Fibroblast of lung (primary cell): ENCODE measurements at places on chromosomes 7 and 10.

- DNase-seq = peak; percentile 23
Measured at GRCh38 chr10:62266611-62267010, 2.0 kb downstream of the RTKN2 start.

GRCh38 chr10:90396721-90397120 lies 461.1 kb downstream of the HTR7 start:
- DNase-seq = no peak

GRCh38 chr7:100799037-100799896 lies 28.1 kb downstream of the EPHB4 start:
- peak; percentile 46 for DNase-seq

DNA sequence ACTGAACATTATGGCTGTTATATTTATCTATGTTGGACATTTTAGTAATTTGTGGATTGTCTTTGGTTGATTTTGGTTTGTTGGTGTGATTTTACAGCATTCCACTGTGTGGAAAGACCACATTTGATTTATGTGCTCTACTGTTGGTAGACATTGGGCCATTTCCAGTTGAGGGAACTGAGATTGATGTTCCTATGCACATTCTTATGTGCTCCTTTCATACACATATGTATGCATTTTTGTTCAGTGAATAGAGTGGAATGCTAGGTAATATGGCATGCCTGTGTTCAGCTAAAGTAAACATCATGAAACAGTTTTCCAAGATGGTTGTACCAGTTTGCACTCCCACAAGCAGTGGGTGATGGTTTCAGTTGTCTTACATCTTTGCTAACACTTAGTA lies 15.1 kb downstream of the CACNB2 start:
- DNase-seq = peak; percentile 53

GRCh38 chr10:51564896-51565510 lies 134.4 kb downstream of the CSTF2T start:
- no peak for DNase-seq

- DNase-seq = no peak
Measured at GRCh38 chr7:107309296-107309695, 140.5 kb downstream of the HBP1 start.

- no peak for DNase-seq
Measured at GRCh38 chr10:71807557-71808510, 34.5 kb upstream of the VSIR start.

DNA sequence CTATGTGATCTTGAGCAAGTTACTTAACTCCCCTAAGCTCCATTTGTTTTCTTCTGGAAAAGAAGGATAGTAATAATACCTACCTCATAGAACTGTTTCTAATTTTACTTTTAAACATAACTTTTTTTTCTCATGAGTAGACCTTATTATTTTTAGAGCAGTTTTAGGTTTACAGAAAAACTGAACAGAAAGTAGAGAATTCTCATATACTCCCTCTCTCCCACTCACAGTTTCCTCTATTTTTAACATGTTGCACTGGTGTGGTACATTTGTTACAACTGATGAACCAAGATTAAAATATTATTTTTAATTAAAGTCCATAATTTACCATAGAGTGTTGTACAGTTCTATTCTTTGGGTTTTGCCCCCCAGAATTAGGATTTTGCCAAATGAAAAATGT lies 221.3 kb upstream of the CSTF2T start:
- no peak for DNase-seq

DNA sequence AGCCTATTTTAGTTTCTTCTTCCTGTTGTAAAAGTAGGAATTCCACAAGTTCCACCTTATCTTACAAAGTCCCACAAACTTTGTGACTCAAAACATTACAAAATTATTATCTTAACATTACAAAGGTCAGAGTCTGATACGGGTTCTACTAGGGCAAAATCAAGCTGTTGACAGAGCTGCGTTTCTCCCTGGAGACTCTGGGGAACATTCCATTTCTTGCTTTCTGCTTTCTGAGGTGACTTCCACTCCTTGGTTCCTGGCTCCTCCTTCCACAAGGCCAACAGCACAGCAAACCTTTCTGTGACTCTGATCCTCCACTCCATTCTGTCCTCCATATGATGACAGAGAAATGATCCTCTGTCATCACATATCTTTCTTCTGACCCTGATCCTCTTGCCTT lies 10.6 kb downstream of the OR2F1 start:
- DNase-seq = no peak

GRCh38 chr7:40315277-40315676 lies 180.5 kb downstream of the SUGCT start:
- no peak for DNase-seq

- DNase-seq = peak; percentile 55
Measured at GRCh38 chr10:112137154-112137987, 46.2 kb downstream of the GPAM start.

- DNase-seq = peak; percentile 10
Measured at GRCh38 chr10:108454793-108455192, 1290.3 kb upstream of the SORCS1 start.

DNA sequence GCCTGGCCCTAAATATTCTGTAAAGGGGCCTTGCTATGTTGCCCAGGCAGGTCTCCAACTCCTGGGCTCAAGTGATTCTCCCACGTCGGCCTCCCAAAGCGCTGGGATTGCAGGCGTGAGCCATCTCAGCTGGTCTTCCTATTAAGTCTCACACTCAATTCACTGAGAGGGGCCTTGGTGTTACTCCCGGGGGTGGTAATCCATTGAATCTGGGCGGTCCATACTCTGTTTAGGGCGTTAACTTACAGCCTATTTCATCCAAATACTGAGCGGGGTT lies 665 bp upstream of the SRRT start:
- no peak for DNase-seq

DNA sequence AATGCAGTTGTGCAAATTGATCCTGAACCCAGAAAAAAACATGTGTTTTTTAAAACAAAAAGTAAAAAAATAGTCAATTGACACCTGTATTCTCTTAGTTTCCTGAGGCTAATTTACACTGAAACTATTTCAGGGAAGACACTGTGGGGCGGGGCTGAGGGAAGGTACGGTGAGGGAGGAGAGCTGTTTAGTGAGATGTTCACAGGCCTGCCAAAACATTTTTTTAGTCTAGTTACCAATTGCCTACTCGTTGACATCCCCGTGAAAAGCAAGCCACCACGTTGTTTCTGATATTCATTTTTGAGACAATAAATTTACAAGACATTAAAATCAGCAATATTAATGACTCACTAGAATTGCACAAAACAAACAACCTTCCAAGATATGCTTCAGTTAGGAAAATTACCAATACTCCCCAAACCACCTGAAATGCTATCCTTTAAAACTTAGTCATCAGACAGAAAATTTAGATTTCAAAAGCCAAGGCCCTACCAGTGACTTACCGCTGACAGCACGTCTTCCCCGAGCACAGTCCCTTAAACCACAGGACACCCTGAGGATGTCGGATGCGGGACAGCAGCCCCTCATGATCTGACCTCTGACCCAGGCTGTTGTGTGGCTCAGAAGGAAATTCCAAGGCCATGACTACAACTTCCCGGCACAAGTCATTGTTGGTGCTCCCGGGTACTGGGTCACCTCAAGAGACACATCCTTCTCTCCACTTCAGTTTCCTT lies 279.2 kb downstream of the PRPF18 start:
- peak; percentile 73 for DNase-seq

- DNase-seq = peak; percentile 73
Measured at GRCh38 chr10:92087750-92088395, 164.3 kb downstream of the BTAF1 start.

GRCh38 chr10:58967551-58968388 lies 208.7 kb upstream of the PHYHIPL start:
- peak; percentile 23 for DNase-seq

GRCh38 chr7:50552921-50553320 lies 12.3 kb downstream of the DDC start:
- peak; percentile 75 for DNase-seq

DNA sequence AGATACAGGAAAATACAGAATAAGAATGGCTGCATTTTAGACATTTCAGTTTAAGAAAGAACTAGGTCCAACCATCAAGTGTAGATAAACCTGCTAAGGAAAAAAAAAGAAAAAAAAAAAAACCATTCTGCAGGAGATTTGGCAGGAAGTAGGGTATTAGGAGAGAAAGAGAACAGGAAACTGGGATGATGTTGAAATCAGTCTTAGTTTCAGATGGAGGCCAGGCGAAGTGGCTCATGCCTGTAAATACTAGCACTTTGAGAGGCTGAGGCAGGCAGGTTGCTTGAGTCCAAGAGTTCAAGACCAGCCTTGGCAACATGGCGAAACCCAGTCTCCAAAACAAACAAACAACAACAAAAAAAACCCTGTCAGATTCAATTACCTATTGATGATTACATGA lies 120.2 kb downstream of the RAB11FIP2 start:
- no peak for DNase-seq

DNA sequence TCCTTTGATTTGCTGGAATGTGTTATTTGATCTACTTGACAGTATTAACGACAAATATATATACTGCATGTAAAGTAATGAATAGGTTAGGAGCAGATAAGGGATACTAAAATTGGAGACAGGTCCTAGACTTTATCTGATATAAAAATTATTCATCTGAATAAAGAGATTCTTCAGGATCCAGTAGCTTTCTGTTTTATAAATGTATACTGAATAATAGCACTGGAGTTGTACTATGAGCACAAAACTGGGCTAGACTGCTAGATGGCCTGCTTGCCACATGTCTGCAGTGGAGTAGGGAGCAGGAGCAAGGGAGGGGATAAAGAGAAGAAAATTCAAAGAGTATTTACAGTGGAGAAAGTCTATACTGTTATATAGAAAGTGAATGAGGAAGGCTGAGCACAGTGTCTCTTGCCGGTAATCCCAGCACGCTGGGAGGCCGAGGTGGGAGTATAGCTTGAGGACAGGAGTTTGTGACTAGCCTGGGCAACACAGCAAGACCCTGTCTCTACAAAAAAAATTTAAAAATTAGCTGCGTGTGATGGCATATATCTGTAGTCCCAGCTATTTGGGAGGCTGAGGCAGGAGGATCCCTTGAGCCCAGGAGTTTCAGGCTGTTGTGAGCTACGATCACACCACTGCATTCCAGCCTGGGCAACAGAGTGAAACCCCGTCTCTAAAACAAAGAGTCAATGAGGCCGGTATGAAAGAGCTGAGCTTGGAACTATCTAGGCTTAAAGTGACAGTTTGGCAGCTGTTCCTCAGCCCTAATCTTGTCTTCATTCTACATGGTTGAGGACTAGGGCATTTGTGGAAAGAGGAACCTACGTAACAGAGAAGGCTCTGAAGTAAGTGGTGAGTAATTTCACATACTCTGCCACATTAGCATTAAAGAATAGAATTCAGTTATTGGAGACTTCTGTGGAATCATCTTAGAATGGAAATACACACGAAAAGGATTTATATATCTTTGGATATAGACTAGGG lies 41.8 kb downstream of the CD36 start:
- no peak for DNase-seq

DNA sequence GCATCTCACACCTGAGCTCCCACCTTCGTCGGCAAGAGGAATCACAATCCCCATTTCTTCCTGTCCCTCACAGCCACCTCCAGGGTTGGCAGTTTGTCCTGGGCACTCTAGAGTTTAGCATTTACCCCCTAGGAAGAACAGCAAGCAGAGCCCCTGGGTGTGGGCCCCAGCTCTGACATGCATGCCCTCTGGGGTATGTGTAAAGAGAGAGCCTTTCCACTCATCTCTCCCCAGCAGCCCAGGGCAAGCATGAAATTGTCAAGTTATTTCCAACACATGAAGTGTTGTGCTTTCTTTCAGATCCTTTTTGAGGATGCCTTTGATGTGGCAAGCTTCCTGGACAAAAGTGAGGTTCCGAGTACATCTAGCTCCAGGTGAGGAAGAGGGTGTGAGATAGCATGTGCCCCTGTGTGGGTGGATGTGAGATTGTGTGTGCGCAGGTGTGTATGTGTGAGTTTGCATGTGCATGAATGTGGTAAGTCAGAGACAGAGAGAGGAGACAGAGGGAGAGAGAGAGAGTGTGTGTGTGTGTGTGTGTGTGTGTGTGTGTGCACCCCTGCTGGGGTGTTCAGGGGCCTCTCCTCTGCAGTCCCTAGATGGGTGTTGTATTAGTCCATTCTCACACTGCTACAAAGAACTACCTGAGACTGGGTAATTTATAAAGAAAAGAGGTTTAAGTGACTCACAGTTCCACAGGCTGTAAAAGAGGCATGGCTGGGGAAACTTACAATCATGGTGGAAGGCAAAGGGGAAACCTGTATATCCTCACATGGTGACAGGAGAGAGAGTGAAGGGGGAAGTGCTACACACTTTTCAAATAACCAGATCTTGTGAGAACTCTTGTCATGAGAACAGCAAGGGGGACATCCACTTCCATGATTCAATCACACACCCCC lies 18.1 kb downstream of the STRA8 start:
- no peak for DNase-seq

GRCh38 chr10:30070001-30070685 lies 10.8 kb upstream of the JCAD start:
- no peak for DNase-seq

DNA sequence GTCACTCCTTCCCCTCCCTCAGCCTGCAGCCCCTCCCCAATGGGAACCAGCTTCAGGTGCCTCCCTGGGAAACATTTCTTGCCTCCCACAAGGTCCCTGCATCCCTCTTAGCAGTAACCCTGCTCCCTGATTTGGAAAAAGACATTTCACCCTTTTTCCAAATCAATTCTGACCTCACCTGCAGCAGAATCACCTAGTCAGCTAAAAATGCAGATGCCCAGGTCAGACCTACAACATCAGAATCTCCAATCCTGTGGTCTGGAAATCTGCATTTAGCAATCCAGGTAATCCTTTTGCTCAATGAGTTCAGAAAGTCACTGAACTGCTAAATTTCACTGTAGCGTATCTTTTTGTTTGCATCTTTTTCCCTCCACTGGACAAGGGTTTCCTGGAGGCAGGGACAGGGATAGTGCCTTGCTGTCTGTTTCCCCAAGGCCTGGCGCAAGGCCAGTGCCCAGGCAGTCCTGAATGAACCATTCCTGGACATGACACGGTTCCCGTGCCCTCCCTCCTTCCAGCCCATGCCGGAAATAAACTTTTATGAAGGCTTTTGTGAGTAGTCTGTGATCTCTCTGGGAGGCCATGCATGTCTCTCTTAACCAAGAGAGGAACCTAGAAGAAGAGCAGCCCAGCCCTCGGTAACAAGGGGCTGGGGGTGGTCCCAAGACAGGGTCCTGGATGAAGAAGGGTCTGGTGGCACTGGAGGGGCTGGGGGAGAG lies 44.0 kb downstream of the COL13A1 start:
- DNase-seq = no peak

DNA sequence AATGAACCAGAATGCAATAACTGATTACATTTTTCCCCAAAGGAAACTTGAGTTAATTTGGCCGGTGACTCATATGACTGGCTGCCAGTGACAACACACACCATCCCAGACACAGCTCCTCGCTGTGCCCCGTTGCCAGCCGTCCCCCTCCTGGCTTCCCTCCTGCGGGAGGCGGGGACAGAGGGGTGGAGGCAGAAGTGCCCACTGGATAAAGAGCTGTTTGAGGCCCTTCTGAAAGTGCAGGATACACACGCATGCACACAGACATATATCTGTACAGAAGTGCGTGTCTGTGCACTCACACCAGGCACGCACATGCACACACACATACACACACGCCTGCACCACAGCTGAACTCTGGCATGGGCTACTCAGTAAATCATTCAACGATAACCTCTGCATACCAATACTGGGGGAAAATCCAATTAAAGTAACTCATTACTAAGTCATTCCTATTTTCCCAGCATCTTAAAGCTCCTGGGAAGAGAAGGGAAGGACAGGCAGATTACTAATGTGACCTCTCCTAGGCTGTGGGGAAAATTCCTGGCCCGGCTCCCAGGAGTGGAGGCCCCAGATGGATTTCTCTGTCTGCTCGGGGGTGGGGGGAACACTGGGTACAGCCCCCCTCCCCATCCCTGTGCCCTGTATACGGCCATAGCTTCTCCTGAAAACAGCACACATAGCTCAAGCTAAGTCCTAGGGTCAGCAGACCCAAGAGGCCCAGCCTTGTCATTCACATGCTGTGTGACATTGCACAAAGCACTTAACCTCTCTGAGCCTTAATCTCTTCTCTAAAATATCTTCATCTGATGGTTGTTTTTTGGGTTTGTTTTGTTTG lies 52.3 kb upstream of the MYL10 start:
- peak; percentile 80 for DNase-seq
